ENCODE measurements at places on chromosomes 16 and 17.

DNA sequence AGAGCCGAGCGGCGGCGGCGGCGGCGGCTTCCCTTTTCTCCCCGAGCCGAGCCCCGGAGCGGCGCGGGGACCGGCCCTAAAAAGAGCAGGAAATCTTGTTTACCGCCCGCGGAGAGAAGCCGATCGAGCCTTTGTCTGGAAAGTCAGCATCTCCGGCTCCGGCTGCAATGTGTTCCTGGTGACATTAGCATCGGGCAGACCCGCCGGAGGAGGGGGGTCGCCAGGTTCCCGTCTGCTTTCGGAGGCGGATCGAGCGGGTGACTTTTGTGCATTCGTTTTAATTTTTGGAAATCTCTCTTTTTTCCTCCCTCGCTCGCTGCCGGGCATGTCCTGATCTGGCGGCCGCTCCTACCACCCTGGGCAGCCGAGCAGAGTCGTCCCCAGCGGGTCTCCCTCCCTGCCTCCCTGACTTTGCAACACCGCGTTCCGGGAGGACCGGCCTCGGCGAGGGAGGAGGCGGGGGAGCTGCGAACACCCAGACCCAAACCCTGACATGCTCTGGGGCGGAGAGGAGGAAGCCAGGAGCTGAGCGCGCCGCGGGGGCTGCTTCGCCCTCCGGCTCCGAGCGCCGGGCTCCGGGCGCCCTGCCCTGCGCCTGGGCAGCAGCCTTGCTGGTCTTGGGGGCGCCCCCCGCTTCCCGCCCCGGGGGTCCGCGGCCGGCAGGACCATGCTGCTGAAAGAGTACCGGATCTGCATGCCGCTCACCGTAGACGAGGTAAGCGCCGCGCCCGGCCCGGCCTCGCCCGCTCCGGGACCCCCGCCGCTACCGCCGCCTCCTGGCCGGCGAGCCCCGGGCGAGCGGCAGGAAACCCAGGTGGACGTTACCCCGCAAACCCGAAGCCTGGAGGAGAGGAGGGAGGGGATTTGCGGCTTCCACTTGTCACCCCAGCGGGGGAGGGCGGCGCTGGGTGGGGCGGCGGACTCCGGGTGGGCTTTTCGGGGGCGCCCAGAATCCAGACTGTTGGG is 690 bp downstream of the PITPNC1 start:
- peak; percentile 37 for DNase-seq

DNA sequence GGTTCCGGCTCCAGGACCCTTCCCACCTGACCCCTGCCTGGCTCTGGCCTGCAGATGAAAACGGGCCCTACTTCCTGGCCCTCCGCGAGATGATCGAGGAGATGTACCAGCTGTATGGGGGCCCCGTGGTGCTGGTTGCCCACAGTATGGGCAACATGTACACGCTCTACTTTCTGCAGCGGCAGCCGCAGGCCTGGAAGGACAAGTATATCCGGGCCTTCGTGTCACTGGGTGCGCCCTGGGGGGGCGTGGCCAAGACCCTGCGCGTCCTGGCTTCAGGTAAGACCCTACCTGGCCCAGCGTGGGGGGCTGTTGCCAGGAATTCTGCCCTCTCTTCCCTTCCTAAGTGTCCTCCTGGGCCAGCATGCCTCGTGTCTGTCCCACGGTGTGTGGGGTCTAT is 8.6 kb upstream of the SLC7A6 start:
- DNase-seq: no peak

DNA sequence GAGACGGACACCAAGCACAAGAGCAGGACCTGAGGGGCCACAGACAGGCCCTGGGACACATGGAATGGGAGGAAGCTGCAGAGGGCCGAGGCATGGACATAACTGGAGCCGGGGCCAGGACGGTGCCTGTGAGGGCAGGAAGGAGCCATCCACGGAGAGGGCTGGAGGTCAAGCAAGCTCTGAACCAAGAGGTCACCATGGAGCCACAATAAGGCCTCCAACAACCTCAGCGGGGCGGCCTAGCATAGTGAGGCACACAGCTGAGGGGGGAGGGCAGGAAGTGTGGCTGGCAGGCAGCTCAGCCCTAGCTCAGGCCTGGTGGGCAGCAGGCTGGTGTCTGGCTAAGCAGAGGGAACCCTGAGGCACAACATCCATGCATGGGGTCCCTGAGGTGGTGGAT is 4.4 kb downstream of the MCRIP1 start:
- DNase-seq: no peak

GRCh38 chr17:68221786-68222185 is 26.1 kb upstream of the AMZ2 start:
- no peak for DNase-seq

GRCh38 chr16:88713568-88714419 is 7.5 kb downstream of the CTU2 start:
- no peak for DNase-seq

GRCh38 chr16:89821438-89822187 is 5.2 kb upstream of the FANCA start:
- DNase-seq: no peak

GRCh38 chr17:36608794-36609497 is 7.6 kb downstream of the MRM1 start:
- DNase-seq: no peak

DNA sequence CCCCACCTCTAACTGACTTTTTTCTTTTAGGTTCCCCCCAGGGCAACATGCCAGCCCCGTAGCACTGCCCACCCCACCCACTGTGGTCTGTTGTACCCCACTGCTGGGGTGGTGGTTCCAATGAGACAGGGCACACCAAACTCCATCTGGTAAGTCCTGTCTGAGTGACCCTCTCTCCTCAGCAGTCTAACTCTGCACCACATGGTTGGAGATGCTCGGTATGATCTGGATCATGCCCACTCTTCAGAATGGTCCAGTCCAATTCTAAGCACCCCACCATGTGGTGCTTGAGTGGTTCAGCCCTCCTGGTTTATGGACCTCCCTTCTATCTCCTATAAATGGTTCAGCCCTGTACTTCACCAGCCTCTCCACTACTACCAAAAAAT is 5.9 kb downstream of the KDM6B start:
- no peak for DNase-seq

GRCh38 chr16:66186251-66186785 is 180.2 kb upstream of the CDH5 start:
- DNase-seq: no peak

- DNase-seq: no peak
Observed at GRCh38 chr17:28528327-28529012, 22.3 kb downstream of the FOXN1 start.

DNA sequence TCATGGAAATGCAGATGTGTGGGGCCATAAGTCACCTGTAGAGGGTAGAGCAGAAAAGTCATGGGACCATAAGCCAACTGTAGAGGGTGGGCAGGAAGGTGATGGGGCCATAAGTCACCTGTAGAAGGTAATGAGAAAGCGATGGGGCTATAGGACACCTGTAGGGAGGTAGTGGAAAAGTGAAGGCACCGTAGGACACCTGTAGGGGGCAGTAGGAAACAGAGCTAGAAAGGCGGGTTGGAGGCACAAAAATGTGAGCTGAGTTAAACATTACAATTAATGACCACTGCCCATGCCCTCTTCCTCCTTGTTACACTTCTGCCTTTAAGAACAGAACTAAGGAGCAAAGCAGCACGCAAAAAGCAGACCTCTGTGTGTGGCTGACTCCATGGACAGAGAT is 150.1 kb downstream of the SHISA6 start:
- no peak for DNase-seq

- no peak for DNase-seq
Observed at GRCh38 chr17:58120195-58120822, 27.9 kb upstream of the OR4D1 start.

GRCh38 chr16:57982385-57982784 is 11.5 kb upstream of the CNGB1 start:
- DNase-seq: no peak

DNA sequence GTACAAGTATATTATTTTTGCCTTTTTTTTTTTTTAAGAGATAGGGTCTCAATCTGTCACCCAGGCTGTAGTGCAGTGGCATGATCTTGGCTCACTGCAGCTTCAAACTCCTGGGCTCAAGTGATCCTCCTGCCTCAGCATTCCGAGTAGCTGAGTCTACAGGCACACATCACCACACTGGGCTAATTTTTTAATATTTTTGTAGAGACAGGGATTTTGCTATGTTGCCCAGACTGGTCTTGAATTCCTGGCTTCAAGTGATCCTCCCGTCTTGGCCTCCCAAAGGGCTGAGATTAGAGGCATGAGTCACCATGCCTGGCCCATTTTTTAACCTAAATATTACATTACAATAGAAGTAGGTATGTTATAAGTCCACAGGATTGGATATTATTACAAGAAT is 3.2 kb downstream of the TERB1 start:
- no peak for DNase-seq

DNA sequence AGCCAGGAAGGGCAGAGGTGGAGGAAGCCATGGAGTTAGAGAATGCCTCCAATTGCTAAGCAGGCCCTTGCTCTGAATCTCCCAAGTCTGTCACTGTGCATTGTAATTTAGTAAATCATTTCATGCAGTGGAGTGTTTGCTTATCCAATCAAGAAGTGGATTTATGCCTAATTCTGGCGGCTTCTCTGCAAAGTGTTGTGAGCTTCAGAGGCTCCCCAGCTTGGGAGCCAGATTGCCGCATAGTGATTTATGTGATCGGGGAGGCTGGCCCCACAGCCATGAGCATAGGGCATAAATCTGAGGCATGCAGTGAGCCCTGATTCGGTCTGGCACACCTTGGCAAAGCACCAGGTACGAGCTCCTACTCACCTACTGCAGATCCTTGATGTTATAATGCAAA is 520.8 kb downstream of the HS3ST4 start:
- DNase-seq: no peak

DNA sequence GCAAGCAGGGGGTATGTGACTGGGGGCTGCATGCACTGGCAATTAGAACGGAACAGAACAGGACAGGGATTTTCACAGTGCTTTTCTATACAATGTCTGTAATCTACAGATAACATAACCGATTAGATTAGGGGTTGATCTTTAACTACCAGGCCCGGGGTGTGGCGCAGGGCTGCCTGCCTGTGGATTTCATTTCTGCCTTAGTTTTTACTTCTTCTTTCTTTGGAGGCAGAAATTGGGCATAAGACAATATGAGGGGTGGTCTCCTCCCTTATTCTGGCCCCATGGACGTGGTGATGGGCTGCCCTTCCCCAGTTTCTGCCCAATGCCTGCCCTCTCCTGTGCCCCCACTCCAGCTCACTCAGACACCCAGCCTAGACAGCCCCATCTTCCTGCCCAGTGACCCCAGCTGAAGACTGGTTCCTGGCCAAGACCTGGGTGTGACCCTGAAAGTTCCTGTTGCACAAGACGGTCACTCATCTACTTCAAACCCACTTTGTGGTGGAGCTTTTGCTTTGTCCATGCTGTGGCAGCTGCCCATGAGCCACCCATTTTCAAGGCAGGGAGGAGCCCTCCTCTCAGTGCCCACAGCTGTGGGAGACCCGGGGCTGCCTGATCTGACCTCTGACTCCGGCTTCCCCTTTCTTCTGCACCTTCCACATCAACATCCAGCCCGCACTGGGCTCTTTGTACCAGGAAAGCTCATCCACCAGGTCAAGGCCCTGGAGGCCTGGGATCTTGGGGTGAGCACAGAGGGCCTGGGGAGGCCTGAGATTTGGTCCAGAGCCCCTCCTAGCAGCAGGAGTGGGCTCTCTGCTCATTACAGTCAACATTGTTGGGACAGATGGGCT is 18.6 kb downstream of the ALOX12B start:
- no peak for DNase-seq

GRCh38 chr17:81395600-81396277 is 482 bp downstream of the BAHCC1 start:
- no peak for DNase-seq

DNA sequence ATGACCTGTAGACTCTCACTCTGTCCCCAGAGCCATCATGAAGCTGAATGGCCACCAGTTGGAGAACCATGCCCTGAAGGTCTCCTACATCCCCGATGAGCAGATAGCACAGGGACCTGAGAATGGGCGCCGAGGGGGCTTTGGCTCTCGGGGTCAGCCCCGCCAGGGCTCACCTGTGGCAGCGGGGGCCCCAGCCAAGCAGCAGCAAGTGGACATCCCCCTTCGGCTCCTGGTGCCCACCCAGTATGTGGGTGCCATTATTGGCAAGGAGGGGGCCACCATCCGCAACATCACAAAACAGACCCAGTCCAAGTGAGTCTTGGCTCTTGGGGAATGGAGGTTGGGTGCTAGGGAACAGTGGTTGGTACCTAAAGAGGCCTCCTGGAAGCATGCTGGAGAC is 41.0 kb downstream of the IGF2BP1 start:
- no peak for DNase-seq

GRCh38 chr16:72284042-72284789 is 112.3 kb upstream of the PMFBP1 start:
- no peak for DNase-seq

DNA sequence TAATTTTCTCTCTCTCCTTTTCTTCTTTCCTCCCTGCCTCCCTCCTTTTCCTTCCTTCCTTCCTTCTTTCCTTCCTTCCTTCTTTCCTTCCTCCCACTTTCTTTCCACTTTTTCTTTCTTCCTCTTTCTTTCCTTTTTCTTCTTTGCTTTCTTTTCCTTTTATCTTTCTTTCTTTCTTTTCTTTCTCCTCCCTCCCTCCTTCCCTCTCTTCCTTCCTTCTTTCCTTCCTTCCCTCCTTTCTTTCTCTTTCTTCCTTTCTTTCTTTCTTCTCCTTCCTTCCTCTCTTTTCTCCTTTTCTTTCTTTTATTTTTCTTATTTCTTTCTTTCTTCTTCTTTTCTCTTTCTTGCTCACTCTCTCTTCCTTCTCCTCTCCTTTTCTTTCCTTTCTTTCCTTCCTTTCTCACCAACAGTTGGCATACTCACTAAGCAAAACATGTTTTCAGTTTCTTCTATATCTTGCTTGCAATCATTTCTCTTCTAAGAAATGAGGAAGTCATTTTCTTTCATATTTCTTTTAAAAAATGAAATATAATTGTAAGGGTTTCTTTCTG is 97.1 kb upstream of the MAF start:
- DNase-seq: no peak

- no peak for DNase-seq
Observed at GRCh38 chr16:66447491-66447890, 20.4 kb downstream of the BEAN1 start.

GRCh38 chr16:14248791-14249190 is 177.7 kb downstream of the MRTFB start:
- DNase-seq: no peak

GRCh38 chr17:28460901-28461300 is 12.5 kb upstream of the SLC13A2 start:
- no peak for DNase-seq

GRCh38 chr16:88940862-88941817 is 35.9 kb downstream of the CBFA2T3 start:
- DNase-seq: no peak

GRCh38 chr16:5449901-5450300 is 352.3 kb upstream of the EEF2KMT start:
- DNase-seq: no peak

GRCh38 chr16:20880867-20881502 is 19.2 kb downstream of the DCUN1D3 start:
- DNase-seq: no peak

- no peak for DNase-seq
Observed at GRCh38 chr17:39208893-39209292, 8.8 kb downstream of the RPL19 start.

DNA sequence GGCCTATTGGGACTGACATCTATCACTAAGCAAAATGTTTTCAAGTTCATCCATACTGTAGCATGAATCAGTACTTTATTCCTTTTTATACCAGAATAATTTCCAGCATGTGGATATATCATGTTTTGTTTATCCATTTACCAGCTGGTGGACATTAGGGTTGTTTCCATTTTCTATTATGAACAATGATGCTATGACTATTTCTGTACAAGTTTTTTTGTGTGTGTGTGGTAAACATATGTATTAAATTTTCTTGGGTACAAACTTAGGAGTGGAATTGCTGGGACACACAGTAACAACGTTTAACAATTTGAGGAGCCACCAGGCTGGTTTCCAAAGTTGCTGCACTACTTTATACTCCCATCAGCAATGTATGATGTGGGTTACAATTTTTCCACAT is 91.0 kb downstream of the USP32 start:
- DNase-seq: no peak

- no peak for DNase-seq
Observed at GRCh38 chr17:15462976-15463772, 4.2 kb downstream of the CDRT4 start.
